ENCODE measurements at places on chromosomes 2 and 18.

- no peak for DNase-seq
Measured at GRCh38 chr18:7417727-7418126, 149.4 kb upstream of the PTPRM start.

GRCh38 chr2:29080886-29081743 lies 6.8 kb upstream of the PCARE start:
- DNase-seq = no peak

- DNase-seq = no peak
Measured at GRCh38 chr2:19971691-19972090, 18.2 kb downstream of the WDR35 start.

- no peak for DNase-seq
Measured at GRCh38 chr18:62625019-62625418, 90.3 kb upstream of the PHLPP1 start.

GRCh38 chr2:217999595-217999959 lies 3.2 kb downstream of the TNS1 start:
- DNase-seq = no peak

DNA sequence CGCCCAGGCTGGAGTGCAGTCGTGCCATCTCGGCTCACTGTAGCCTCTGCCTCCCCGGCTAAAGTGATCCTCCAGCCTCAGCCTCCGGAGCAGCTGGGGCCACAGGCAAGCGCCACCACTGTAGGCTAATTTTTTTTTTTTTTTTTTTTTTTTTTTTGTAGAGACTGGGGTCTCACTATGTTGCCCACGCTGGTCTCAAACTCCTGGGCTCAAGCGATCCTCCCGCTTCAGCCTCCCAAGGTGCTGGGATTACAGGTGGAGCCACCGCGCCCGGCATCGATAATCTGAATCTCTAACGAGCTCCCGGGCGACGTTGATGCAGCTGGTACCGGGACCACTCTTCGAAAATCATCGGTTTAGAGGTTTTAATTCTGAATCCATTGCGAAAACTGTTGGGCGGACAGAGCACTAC lies 520 bp upstream of the CYP20A1 start:
- DNase-seq = no peak

DNA sequence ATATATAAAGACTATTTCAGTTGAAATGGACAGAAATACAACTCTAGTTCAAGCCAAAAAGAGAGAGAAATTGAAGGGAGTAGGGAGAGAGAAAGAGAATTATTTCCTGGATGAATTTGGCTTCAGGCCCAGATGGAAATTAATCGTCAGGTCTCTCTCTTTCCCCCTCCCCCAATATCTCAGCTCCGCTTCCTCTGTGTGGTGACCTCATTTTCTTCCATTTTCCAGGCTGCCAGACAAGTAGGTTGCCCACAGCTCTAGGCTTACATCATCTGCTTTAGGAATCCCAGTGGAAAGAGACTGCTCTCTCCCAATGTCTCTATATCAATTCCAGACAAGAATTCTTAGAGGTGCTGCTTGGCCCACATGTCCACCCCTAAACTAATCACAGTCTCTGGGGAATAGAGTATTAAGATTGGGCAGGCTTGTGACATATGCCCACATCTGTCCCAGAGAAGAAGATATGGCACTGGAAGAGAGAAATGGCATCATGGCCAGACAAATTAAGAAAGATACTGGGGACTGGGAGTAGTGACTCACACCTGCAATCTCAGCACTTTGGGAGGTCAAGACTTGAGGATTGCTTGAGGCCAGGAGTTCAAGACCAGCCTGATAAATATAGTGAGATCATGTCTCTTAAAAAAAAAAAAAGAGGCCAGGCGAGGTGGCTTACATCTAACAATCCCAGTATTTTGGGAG lies 37.2 kb upstream of the CFAP36 start:
- no peak for DNase-seq

GRCh38 chr2:47309952-47310800 lies 92.8 kb upstream of the MSH2 start:
- DNase-seq = no peak

- no peak for DNase-seq
Measured at GRCh38 chr2:10326707-10327594, 24.2 kb downstream of the HPCAL1 start.

GRCh38 chr2:3060049-3060448 lies 317.6 kb downstream of the EIPR1 start:
- no peak for DNase-seq

- DNase-seq = no peak
Measured at GRCh38 chr2:71711133-71711855, 257.9 kb downstream of the DYSF start.

DNA sequence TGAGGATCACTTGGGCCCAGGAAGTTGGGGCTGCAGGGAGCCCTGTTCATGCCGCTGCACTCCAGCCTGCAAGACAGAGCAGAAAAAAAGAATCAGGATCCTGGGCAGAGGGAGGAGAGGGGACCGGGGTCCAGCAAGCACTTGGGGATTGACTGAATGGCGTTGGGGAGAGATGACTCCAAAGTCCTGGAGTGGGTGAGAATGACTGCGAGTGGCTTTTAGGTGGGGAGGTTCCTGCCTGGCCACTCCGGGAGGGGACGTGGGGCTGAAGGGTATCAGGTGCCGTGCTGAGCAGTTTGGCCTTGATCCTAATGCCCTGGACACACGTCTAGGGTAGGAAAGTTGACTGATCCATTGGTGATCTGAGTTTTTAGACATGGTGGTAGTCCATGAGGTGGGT lies 3.5 kb upstream of the NFATC1 start:
- no peak for DNase-seq

DNA sequence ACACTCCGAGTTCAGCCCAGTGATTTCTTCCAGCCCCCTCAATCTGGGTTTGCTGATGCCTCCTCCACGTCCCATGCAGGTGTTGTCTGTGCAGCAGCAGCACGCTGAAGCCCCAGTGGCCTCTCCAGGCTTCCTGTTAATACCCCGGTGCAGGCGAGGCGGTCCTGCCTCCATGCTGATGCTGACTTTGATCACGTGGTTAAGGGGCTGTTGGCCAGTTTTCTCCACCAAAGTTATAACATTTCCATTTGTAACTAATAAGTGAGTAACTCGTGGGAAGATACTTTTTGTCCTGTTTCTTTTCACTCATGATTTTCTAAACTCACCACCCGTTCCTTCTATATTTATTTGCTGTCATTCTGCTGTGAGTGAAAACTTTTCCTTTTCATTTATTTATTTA lies 42.5 kb upstream of the TMEM18 start:
- DNase-seq = no peak

GRCh38 chr2:162221064-162221463 lies 22.2 kb downstream of the FAP start:
- peak; percentile 34 for DNase-seq

DNA sequence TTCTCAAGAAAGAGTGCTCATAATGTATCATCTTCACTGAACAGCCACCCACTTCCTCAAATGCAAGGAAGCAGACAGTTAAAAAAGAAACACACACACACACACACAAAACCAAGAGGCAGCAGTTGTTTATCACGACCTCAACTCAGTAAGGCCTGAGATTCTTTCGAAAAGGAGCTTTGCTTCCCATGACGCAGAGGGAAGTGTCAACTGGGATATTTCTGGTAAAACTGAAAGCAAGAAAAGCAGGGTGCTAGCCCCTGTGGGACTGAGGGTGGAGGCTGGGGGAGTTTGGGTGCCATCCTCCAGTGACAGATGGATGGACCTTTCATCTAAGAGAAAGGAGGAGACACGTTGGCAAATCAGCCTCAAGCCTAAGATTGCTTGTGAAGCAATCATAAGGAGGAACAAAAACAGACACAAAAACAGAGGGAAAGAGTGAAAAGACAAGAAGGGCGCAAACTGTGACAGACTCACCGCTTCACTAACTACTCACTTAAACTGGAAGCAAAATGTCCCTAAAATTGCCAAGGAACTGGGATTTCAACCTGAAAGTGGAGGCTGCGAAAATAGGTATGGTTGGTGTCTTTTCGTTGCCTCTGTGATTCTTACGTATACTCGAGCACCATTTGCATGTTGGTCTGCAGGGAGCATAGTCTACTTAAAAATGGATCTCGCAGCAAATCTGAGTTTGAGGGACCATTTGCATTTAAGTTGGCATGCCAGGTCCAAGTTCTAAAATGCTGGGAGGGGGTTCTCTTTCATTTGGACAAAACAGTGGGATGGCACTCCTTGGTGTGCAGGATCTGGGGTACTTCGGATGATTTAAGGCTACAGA lies at the start of gene ARHGAP25:
Gene ARHGAP25 (plus strand): TSS at position 124 of the 838 bp plus-strand sequence. CDS start 389 bp downstream, at position 513.
- DNase-seq = no peak

- DNase-seq = no peak
Measured at GRCh38 chr18:54532962-54533361, 58.1 kb upstream of the DYNAP start.

DNA sequence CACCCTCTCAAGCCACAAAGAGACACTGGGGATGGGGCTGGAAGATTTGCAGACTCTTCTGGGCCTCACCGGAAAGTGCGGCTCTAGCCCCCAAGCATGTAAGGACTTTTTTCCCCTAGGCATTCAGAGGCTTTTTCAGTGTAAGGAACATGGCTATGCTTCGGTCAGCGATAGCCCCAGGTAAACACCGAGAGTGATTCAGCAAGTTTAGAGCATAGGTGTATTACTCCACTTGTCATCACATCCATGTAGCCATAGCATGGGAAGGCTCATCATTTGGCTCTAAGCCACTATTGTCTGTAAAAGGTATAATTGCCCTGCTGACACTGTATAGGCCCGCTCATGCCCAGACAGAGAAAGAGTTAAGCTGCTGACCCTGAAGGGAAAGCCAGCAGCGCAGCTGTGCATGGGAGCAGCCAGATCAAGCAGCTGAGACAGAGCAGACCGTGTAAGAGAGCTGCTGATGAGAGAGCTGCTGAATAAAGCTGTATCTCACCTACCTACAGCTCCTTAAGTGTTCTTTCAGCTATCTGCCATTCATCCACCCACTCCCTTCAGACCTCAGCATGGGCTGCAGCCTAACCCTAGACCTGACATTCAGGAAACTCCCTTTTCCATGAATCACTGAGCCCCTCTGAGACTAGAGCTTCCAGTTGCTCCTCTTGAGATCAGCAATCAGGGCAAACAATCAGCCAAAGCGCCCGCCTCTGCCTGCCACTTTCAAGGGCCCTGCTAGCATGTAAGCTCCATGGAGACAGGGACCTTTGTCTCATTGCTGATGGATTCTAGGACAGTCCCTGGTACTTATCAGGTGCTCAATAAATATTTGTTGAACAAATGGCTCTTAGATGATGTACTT lies 25.5 kb downstream of the LGALSL start:
- no peak for DNase-seq

DNA sequence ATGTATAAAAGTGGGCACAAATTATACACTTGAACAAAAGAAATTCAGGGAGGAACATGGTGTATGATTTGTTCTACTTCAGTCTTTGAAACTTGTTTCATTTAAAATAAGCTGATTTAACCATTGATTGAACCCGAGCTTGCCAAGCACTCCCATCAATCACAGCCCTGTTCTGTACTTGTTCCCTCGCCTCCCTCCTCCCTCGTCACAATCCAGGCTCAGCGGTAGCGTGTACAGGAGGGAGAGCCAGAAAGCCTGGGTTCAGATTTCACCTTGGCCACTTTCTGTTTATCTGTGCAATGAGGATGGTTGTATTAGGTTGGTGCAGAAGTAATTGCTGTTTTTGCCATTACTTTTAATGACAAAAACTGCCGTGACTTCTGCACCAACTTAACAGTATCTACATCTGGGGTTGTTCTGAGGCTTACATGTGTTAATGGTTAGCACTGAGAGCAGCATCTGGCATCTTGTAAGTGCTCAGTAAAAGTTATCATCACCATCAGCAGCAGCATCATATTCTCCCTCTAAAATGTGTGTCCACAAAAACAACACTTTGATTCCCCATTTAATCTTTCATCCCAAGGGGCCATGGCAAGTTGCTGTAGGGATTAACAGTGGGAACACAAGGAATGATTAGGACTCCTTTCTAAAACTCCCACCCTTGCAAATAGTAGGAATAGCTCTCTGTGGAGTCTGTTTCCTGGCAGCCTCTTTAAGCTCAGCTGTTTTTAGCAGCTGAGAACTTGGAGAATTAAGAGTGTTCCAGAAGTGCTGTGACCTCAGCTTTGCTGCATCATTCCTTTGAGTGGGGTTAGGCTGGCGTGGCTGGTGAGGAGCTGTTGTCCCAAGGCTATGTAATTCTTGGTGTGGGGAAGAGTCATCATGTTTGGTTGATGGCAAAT lies 4.7 kb downstream of the DPYSL5 start:
- DNase-seq = no peak

DNA sequence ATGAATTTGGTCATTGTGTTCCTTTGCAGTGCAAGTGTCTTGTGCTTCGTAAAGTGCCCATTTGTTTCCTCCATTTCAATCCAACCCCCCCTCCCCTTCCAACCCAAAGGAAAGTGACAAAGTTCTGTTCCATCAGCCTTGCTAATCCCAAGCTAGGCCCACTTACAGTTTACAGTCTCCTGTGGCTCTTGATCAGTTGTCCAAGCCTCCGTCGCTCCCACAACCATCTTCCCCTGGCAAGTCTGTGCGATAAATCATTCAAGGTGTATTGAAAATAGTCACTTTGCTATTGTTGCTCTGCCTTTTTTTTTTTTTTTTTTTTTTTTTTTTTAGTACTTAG lies 6.5 kb downstream of the POU3F3 start:
- DNase-seq = no peak

DNA sequence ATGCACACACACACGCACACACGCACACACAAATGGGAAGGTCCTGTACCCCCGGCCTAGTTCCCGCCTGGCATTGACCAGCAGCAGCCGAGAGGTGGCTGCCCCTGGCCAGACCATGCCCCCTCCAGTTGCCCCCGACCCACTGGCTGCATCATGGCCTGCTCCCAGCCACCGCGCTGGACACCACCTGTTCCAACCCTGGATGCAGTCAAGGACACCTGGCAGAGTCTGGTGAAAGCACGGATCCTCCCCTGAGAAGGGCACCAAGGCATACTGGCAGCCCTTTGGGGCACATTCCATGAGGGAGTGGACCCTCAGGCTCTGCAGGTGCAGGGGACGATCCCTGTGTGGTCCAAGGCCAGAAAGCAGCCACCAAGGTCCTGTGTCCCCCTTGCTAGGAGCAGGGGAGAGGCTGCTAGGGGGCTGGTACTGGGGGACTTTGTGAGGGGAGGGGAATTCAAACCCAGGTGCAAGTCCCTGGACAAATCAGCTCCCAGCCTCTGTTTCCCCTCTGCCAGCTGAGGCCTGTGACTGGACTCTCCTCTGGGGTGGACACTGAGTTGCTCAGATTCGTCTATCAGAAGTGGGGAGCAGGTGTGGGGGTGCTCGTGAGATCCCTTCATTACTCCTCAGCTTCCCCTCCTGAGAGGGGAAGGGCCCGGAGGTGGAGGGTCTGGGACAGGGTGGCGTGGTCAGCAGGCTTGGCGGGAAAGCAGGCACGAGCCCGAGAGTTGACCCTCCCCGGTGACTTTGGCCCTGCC lies 3.5 kb downstream of the ESPNL start:
- DNase-seq = no peak

- no peak for DNase-seq
Measured at GRCh38 chr2:223725494-223725893, 111.9 kb downstream of the AP1S3 start.

GRCh38 chr2:75431763-75432162 lies 129.0 kb downstream of the EVA1A start:
- DNase-seq = no peak

GRCh38 chr2:68423966-68424650 lies 43.0 kb downstream of the FBXO48 start:
- DNase-seq = no peak

Data from progenitor cell of endocrine pancreas (in vitro differentiated cells).